ENCODE measurements at places on chromosomes 1 and 21.

DNA sequence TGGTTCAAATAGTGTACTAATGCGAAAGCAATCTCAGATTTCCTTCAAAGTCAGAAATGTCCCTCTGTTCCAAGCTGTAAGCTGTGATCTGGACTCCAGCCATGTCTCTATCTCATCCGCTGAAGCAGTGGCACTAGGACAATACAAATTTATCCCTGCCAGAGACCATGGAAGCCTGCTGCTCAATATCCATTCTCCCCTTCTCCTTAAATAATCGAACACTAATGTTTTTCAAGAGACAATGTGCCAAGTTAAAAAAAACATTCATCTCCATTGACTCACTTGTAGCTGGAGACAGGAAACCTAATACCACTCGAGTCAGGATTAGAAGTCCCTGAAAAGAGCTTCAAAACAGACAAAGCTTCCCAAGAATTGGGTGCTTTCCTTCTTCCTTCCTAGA lies 38.5 kb upstream of the PGBD5 start:
- DNase-seq: no peak

DNA sequence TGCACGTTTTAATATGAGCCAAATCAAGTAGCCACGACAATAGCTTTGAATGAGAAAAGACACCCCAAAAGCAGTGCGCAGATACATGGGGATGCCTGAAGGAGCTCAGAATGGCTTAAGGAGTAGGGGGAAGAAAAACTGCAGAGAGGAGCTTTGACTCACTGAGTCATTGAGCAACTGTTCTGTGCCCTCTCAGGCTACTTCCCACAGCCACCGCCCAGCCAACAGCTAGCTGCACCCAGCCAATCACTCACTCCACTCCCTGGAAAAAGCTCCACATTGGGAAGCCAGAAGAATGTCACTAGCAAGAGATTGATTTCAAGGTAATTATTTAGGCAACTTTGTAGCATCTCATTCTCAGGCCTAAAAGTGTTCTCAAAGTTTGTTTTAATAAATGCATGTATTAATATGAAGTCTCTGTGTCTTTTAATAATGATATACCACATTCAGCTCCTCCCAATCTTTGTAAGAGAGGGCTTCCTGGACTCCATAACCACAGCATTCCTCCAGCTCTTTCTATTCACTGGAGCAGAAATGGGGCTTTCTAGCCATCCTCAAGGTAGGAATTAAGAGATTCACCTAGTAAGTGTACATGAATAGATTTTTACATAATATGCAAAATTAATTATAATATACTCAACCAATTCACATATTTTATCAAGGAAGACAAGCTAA lies 16.8 kb downstream of the DUSP10 start:
- DNase-seq: no peak

DNA sequence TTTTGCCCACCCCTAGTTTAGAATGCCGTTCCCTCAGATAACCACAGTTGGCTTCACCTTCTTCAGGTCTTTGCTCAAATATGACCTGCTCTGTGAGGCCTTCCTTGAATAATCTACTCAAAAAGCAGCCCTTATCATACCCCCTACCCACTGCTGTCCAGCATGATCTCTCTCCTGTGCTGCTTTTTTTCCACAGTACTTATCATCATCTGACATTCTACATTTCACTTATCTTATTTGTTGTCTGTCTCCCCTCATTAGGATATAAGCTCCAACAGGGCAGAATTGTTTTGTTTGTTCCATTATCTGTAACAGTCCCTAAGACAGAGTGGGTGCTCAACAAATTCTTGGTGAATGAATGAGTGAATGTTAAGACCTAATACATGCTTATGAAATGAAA lies 18.1 kb downstream of the USP24 start:
- DNase-seq: no peak

DNA sequence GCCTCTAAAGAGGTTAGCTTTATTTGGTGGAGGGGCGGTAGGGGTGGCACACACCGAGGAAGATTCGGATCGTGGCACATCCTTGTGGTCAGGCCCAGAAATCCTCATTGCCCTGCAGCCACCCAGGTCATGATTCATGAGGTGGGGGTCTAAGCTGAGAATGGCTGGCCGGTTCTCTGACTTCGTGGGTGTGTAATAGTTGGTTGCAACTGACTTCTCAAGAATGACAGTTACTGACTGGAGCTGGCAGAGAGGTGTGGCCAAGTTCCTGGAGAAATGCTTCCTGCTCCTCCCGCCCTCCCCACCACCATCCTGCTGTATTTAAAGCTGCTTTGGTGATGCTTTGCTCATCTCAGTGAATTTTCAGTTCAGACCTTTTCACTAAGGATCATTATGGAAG lies 198.6 kb downstream of the KIF26B start:
- DNase-seq: no peak

GRCh38 chr21:45590246-45590725 lies 48.0 kb upstream of the SLC19A1 start:
- no peak for DNase-seq

DNA sequence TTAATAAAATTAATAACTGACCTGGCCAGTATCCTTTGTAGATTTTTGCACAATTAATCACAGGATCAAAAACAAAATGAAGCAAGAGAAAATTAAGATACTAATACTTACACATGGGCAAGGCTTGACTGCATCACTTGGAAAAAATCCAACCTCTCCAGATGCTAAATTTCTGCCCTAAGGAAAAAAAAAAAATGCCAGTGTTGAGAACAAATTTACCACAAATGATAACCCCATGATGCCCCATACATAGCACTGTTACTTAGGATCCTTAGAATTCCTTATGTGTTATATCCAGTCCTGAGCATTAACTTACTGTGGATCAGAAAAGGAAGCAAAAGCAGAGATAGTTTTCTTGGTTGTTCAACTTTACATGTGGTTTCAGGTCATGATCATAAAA lies 347.5 kb downstream of the VAV3 start:
- no peak for DNase-seq

DNA sequence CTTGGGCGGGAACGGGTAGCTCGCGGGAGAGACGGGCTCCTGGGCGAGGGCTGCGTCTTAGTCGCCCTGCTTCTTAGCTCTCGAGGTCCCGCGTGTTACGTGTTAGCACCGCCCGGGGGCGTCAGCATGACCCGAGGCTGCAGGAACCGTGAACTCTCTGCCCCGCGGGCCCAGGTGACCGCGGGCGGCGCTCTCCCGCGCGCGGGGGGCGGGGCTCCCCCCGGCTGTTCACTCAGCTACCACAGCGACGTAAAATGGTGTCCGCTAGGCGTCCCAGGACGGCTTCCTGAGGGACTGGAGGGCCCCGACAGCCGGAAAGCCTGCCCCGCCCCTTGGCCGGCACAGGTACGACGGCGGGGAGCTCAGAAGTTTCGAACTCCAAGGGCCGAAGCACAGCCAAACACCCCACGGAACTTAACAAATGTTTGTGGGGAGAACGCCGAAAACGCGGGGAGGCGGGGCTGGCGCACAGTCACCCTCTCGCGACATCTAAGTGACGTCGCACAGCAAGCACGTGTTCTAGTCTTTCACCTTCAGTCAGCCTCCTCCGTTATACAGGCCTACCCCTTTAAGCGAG lies 780 bp upstream of the RBM15 start:
- peak; percentile 97 for DNase-seq

DNA sequence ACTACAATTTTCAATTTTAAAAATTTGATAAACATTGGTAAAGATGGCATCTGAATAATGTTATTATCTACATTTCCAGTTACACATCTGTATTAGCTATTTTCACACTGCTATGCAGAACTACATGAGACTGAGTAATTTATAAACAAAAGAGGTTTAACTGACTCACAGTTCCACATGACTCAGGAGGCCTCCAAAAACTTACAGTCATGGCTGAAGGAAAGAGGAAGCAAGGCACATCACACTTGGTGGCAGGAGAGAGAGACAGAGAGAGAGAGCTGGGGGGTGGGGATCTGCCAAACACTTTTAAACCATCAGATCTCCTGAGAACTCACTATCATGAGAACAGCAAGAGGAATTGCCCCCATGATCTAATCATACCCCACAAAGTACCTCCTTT lies 850.0 kb downstream of the LTN1 start:
- no peak for DNase-seq

DNA sequence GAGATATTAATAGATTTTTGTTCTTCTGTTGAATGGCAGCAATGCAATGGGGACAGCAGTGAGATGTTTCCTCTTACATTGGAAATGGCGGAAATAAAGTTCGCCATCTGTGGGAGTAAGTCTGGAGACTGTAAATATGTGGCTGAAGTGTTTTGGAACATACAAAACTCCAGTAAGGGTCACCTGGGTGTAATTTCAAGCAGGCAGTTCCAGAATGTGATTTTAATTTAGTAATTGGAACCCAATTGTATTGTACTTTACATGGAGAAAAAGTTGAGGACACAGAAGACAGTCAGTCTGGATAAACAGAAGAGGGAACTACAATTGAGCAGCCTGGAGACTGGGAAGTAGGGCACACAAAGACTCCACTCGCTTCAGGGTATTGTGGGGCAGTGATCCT lies 108.6 kb downstream of the NTMT2 start:
- DNase-seq: no peak

DNA sequence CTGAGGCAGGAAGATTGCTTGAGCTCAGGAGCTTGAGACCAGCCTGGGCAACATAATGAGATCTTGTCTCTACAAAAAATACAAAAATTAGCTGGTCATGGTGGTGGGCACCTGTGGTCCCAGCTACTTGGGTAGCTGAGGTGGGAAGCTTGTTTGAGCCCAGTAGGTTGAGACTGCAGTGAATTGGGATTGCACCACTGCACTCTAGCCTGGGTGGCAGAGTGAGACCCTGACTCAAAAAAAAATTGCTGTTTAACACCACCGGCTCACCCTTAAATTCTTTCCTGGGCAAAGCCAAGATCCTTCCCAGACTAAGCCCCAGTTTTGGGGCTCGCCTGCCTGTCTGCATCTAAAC lies 6.6 kb upstream of the NSUN4 start:
- DNase-seq: no peak

GRCh38 chr1:166908942-166909341 lies 32.9 kb upstream of the TADA1 start:
- DNase-seq: no peak

- no peak for DNase-seq
Measured at GRCh38 chr1:94408104-94408830, 9.9 kb upstream of the ABCD3 start.

All from right forelimb (tissue), 1 donor.